Stimulated activated CD4-positive, alpha-beta T cell treated with anti-CD3 and anti-CD28 coated beads, Interleukin-1b, Interleukin-23, amount 100 ng/mL, for 48 hours (primary cell): ENCODE measurements at places on chromosomes 4 and X.
A peak's percentile ranks its signal among the peaks of the same experiment; 100 is the strongest.

DNA sequence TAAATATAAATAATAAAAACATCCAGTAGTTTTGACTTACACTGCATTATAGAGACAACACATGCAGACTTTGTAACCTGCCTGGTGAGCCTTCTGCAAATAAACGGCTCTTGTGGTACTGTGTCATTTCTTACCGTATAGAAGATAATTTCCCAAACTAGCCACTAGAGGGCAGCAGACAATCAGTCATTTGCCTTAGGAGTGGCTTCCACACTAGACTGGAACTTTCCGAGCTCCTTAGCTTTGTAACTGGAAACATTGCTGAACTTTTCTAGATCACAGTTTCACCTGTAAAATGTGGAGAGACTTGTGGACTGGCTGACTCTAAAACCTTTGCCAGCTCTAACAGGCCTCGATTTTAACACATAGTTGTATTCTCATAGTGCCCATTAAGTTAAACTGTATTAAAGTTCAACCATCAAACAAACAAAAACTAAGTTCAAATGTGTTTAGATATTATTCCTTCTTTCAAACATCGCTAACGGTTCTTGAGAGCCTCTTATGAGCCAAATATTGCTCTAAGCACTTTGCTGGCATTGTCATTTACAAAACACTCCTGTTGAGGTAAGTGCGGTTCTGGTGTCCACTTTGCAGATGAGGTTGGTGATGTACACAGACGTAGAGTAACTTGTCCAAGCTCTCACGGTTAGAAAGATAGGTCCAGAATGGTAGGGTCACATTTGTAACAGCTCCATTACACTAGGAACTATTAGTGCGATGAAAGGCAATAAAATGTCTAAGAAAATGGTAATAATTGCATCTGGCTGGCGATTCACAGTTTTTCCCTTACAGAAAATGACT is 345.5 kb downstream of the ANK2 start:
- peak; percentile 21 for DNase-seq

GRCh38 chr4:54475546-54475945 is 182.2 kb upstream of the KIT start:
- DNase-seq = no peak

GRCh38 chr4:85151371-85151770 is 184.9 kb upstream of the WDFY3 start:
- DNase-seq = no peak

GRCh38 chr4:1393866-1394265 is 12.4 kb downstream of the NKX1-1 start:
- DNase-seq = no peak

DNA sequence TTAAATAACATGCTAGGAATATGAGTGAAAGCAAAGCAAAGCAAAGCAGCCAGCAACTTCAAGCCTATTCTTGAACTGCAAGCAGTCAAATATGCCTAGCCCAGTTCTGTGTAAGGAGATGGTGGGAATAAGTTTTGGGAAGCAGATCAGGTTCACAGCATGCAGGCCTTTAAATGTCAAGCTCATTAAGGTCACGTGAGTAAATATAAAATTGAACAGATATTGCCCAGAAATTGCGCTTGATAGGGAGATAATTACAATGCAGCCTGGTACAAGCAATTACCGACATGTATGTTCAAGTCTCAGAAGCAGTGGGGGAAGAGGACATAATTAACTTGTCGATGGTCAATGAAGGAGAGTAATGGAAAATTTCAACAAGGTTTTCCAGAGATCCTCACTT is 6.0 kb downstream of the GNPDA2 start:
- DNase-seq = no peak

DNA sequence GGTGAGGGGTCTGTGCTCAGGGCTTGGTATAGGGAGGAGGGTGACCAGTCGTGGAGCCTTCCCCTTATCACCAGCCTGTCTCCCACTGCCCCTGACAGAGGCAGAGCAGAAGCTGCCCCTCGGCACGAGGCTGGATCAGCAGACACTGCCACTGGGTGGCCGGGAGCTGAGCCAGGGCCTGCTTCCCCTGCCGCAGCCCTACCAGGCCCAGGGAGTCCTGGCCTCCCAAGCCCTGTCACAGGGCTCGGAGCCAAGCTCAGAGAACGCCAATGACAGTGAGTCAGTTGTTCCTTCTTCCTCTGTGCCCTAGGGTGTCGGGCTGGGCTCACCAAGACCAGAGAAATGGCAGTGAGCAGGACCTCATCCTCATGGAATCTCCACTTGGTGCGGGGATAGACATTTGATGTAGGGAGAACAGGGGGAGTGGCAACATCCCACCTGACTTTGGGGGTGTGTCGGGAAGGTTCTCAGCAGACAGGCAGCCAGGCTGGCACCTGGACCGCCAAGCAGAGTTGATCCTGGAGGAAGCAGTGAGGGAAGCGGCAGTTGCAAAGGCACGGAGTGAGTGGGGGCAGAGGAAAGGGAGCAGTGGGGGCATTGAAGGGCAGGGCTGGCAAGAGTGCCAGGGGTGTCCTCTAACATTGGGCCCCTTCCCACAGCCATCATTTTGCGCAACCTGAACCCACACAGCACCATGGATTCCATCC is 14.3 kb upstream of the UBA1 start:
- DNase-seq = no peak

- DNase-seq = no peak
These were observed 57.8 kb downstream of the KIAA0232 start for GRCh38 chr4:6840062-6840976.

DNA sequence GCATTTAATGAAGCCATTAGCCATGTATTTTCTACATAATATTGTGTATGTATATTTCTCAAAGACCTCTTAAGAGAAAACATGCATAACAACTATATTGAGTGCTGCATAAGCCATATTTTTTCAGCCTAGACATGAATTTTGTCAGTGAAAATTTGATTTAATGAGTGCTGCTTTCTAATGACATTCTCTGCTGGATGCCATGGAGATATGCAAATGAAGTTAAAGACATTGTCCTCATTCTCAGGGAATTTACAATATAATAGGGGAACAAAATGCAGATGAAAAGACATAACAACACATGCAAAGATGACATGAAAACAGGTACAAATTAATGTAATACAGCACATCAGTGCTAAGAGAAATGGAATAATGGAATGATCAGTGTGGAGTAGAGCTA is 118.7 kb downstream of the ATOH1 start:
- no peak for DNase-seq

DNA sequence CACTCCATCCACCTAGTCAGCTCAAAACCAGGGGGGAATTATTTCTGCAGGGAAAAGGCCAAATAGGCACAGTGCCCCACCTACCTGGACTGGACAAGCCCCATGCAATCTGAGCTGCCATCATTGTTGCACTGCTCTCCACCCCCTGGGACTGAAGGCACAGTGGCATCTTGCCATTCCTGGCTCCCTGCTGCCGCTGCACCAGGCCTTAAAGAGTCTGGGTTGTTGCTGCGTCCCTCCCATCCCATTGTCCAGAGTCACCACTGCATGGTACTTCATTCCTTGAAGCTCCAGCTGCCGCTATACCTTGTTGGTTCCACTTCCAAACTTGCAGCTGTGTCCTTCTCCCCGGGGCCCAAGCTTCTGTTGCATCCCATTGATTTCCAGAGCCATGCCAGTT is 629.7 kb downstream of the STIM2 start:
- DNase-seq = no peak
